ENCODE measurements at places on chromosomes 1 and 21. TPM values are rescaled to one million over a fixed set of nuclear protein-coding genes. Genes with fewer than 3 reads are reported as not detected.

GRCh38 chr1:24827379-24828135 is 82.3 kb downstream of the CLIC4 start:
- no peak for DNase-seq

ZMYM4 gene
- 70.1 TPM for total RNA-seq

KCNJ9 gene
- 0.07 TPM for total RNA-seq

DNA sequence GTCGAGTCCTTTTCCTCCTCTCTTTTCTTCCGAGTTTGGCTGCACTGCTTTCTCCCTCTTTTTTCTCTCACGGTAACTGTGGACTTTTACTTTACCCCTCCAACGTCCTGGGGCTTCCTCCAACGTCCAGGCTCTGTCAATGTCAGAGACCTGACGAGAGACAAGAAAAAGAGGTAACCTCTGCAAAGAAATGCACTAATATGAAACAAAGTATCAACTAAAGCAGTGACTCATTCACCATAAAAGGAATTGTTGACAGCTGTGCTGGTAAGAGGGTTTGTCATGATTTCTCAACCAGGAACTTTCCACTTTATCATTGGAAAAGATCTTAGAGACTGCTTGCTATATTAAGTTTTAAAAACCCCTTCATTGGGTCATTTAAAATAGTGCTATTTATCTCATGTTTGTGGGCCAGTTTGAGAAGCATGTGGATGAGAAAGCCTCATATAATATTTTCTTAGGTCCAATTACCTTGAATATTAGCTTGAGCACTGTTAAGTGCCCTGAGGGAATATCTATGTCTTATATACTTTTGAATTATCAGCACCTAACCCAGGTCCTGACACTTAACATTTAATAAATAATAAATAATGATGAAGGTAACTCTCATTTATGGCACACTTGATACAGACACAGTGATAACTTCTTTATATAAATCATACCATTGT is at the start of gene GBP2:
GBP2 (minus strand) TSS at position 202 of the 668 bp plus-strand sequence. CDS start 4,148 bp downstream, outside the sequence.
- DNase-seq, result peak; percentile 84

NMNAT2 gene
- 4.7 TPM for total RNA-seq

- no peak for DNase-seq
Observed at GRCh38 chr1:222620566-222620965, 2.7 kb downstream of the MIA3 start.

DNA sequence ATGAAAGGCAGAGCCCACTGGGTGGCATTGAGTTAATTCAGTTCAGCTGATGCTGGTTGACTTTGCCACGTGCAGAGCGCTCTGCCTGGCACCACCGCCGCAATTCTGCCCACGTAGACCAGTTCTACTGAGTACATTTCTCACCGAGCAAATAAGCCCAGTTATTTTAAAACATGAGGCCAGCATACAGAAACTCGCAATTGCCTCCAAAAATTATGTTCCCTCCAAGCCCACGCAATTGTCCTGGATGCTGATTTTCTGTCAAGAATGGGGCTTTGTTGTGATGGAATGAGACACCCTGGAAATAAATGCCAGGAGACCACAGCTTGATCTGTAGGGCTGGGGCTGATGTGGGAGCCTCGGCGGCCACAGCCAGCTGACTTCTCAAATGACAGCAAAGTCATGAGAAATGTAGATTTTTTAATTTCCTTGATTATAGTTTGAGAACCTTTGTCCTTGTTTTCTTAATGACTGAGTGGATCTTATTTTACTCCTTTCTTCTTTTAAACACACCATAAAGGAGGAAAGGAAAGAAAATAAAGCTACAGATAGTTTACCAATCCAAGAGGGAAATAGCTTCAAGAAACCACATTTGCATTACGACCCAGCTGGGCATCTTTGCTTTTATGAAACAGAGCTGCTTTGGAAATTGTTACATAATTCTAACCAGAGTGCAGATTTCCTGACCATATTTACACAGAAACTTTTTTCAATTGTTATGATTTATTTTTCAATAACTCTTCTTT is 11.6 kb upstream of the PARP1 start:
- DNase-seq, result no peak

DNA sequence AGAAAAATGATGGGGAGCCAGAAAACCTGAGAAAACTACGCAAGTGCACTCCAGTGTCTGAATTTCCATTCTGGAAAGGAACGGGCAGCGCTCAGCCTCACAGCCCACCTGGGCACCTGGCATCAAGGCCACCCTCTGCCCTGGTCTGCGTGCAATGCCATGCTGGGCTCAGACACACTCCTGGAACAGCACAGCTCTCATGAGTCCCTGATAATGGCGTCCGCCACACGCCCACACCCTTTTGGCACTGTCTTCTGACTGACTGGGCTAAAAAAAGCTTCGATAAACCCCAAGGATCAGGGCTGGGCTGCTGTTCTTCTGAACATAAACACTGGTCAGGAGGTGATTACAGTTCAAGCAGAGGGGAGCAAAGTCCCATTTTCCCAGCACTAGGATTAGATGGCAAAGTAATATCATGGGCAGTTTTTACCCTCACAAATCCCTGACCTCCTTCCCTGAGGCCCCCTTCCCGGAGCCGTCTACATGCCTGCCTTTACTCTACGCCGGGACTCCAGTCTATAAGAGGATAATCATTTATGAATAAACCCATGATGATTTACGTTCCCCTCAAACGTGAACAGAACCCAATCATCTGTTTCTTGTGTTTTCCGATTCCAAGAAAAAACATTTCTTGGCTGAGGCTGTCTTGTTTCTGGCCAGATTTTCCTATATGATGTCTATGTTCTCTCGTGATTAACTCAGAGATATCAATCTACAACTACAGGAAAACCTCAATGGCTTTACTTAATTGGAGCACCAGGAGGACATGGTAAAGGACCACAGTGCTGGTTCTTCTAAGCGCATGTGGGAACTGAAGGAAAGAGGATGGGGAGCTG is 22.6 kb downstream of the RCAN1 start:
- DNase-seq, result no peak

GRCh38 chr1:169460191-169460833 is 25.4 kb downstream of the SLC19A2 start:
- no peak for DNase-seq

SLAMF6 gene
- not detected for total RNA-seq

KAZN gene
- total RNA-seq, result 3.3 TPM

MEX3A gene
- total RNA-seq, result 0.91 TPM

GRCh38 chr1:227447531-227447990 is 115.8 kb upstream of the ZNF678 start:
- no peak for DNase-seq

- no peak for DNase-seq
Observed at GRCh38 chr1:75394386-75395139, 216.4 kb downstream of the SLC44A5 start.

DNA sequence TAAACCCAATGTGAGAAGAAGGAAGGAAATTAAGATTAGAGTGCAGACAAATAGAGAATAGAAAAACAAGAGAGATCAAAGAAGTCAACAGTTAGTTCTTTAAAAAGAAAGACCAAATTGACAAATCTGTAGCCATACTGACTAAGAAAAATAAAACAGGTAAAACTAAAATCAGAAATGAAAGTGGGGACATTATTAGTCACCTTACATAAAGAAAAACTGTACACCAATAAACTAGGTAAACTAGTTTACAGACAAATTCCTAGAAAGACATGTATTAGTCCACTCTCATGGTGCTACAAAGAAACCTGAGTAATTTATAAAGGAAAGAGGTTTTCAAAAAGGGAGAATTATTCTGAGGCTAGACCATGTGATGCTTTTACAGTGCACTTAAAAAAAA is 22.3 kb downstream of the BLZF1 start:
- DNase-seq, result no peak

DNA sequence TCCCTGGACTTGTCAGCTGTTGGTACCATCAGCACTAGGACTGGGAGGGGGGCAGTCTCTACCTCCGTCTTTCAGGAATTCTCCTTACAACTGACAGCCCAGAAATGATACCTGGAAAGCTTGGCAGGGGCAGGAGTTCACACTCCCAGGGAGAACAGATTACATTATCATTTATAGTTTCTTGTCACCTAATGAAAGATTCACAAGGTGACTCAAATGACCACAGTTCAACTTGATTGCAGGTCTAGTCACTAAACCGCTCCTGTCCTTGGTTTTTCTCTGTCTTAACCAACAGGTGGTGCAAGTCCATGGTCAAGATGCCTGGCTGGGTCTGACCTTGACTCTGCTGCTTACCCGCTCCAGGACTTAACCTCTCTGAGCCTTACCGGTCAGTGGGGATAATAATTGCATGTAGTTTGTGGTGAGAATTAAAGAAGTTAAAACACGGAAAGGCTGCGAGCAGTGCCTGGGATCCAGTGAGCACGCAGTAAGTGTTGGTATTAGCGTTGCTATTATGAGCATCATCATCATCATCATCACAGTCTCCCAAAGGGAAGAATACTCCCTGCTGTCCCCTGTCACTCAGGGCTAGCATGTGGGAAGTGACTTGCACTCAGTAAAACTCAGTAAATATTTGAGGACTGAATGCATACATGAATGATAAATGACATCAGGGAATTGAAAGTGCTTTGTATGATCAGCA is 125.3 kb upstream of the CD34 start:
- peak; percentile 56 for DNase-seq

PADI1 gene
- total RNA-seq, result 0.58 TPM

DNA sequence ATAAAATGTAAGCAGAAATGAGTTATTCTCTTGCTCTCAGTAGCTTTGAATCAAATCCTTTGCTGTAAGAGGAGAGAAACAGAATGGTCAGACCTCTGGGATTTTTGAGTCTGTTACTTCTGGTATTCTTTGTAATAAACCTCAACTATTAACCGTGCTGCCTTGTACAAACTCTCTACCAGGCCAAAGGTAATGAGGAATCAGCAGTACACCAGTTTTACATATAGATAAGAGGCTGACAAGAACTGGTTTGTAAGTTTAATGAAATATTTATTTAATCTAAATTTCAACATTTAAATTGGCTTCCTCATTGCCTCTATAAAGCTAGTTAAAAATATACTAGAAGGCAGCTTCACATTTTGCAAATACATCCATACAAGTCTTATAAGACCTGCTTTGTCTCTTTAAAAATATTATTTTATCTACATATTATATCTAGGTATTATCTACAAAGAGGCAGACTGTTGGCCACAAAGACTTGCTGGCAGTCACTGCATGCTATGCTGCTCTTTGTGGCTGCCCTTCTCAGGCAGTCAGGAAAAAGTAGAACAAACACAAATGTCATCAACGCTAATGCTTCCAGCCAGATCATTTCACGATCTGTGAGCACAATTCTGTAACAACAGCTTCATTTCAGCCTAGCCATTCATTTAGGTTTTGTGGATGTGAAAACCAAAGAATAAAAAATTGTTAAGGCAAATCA is 173.0 kb downstream of the GABPA start:
- no peak for DNase-seq

- DNase-seq, result no peak
Observed at GRCh38 chr1:207079706-207080241, 8.9 kb upstream of the C4BPB start.

DNA sequence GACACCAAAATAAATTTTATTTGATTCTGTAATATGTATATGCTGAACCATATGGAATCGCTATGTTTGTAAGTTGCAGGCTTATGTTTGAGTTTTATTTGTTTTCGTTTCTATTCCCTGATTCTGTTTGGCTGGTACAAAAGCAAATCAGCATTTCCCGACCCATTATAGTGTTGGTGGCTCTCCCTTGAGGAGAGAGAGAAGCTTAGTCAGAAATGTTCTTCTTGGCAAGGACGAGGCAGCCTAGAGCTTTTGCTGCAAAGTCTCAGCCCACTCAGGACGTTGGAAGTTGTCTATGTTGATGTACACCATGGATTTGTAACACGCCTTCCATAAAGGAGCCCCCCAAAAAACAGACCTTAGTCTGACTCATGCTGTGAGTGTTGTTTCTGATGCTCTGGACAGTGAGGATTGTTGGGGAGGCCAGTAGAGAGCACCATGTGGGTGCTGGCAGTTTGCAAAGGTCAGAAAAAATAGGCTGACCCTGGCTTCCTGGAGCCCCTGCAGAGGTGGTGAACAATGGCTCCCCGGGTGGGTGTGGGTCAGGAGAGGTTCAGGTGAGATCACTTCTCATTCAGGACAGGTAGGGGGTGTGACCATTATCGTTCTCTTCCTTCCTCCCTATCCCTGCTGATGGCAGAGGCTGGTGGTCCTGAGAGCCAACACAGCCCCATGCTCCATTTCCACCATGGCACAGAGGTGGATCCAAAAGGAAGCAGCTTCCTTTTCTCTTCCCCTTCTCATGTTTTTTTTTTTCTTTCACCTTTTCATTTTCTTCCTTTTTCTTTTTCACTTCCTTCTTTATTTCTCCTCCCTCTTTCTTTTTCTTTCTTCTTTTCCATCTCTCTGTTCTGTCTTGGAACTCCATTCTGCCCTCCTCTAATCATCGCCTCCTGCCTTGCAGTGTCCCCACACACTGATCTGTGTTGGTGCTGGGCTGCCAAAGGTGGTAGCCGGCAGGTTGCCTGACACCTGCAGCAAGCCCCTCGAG is 84.4 kb upstream of the CNTN2 start:
- no peak for DNase-seq

DNA sequence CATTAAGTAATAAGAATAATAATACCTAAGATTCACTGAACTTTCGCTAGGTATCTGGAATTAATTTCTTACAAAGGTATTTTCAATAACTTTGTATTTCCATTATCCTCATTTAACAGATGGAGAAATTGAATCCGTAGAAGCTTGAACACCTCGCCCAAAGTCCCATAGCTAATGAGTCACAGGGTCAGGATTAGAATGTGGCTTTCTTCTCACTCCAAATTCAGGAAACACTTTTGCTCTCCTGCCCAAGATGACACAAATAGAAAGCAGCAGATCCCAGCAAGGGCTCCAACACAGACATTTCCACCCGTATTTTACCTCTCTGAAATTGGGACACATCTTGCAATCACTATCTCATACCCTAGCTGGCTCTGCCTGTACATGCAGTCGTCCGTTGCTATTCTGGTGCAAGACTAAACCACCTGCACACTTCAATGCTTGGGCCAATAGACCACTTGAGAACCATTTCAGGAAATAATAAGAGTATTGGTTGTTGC is 125.9 kb upstream of the GREM2 start:
- DNase-seq, result no peak

KRTAP19-3 gene
- total RNA-seq, result not detected

SKI gene
- 53.7 TPM for total RNA-seq

GRCh38 chr1:151815716-151816327 is 10.6 kb upstream of the LINGO4 start:
- DNase-seq, result no peak

DNA sequence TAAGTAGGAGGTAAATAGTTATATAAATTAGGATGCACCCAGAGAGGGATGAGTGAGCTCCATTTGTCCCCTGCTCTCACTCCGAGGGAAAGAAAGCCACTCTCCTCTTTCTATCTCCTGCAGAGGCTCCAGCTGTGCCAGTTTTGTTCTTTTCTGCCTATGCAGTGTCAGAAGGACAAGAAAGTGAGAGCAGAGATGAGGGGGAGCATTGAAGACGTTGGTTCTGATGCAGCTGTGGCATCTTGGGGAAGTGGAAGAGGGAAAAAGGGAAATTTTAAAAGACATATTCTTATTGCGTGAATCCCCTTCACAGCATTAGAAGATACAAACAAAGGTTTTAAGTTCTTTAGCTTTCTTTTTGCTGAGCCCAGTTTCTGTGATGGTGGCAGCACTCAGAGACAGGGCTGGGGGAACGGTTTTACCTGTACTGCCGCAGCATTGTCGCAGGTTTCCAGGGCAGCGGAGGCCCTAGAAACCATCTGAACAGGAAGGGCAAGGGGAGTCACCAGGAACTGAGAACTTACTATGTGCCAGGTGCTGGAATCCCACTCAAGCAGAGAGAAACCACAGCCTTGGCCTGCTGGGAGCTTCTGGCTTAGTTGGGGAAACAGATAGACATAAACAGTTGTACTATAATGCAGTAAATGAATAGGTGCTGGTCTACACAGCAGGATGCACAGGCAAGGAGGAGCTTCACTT is 44.9 kb upstream of the USP24 start:
- no peak for DNase-seq

MFSD2A gene
- total RNA-seq, result 52.9 TPM

PLA2G2A gene
- not detected for total RNA-seq

All from MCF 10A (cell line).